ENCODE measurements at places on chromosomes 2 and 18. TPM values are rescaled to one million over a fixed set of nuclear protein-coding genes. Genes with fewer than 3 reads are reported as not detected.

GRCh38 chr2:213251618-213252017, 32.6 kb upstream of the SPAG16 start:
- no peak for DNase-seq

DNA sequence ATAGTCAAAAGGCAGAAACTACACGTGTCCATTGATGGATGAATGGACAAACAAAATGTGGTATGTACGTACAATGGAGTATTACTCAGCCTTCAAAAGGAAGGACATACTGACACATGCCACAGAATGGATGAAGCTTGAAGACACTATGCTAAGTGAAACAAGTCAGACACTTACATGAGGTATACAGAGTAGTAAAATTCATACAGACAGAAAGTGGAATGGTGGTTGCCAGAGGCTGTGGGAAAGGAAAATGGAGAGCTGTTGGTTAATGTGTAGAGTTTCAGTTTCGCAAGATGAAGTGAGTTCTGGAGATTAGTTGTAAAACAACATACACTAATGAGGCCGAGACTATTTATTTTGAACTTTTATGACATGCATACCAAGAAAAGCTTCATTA, 67.4 kb upstream of the EPB41L3 start:
- DNase-seq = no peak

- no peak for DNase-seq
These were observed 21.4 kb upstream of the MGAT5 start for GRCh38 chr2:134232461-134232860.

GRCh38 chr2:121090088-121090715, 194.8 kb downstream of the TFCP2L1 start:
- no peak for DNase-seq

The EPB41L5 gene
- total RNA-seq = 3.9 TPM

The DOCK10 gene
- 191 TPM for total RNA-seq

Measured in activated CD8-positive, alpha-beta T cell treated with anti-CD3 and anti-CD28 coated beads for 36 hours (primary cell).